Aorta (tissue), 5 donors: ENCODE measurements at places on chromosomes 7 and 10. TPM values are rescaled to one million over a fixed set of nuclear protein-coding genes. Genes with fewer than 3 reads are reported as not detected.

CLRN3 gene
- not detected for total RNA-seq

EPO gene
- total RNA-seq: not detected

IFIT2 gene
- total RNA-seq: 11.9 TPM

- no peak overlapping the region for H3K4me3 ChIP-seq
- no peaks in the 10 kb centered on the region for H3K4me1 ChIP-seq
Observed at GRCh38 chr10:91140995-91141549, 79.4 kb upstream of the PCGF5 start.

- DNase-seq: no peak
- no peaks in the 10 kb centered on the region for H3K4me1 ChIP-seq
- no peak overlapping the region for H3K4me3 ChIP-seq
- H3K36me3 ChIP-seq: no peaks in the 10 kb centered on the region
Observed at GRCh38 chr10:69768386-69768785, 33.3 kb upstream of the COL13A1 start.

DNA sequence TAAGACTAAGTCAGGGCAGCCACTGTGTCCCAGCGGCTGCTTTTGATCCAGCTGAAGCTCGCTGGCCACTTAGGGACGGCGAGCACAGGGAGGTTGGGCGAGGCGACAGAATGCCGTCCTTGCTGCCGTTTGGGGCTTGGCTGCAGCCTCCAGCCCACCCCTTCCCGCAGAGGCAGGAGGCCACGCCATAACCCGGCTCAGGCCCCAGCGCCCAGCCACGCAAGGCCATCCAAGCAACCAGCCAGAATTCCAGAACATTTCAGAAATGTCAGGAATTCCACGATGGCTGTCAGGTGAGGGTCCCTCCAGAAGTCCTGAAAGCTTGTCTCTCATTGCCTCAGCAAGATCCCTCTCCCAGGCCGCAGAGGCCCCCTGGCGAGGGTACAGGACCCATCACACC is 479.1 kb upstream of the FOXK1 start:
- H3K27ac ChIP-seq: no peak overlapping the region
- no peaks in the 10 kb centered on the region for H3K36me3 ChIP-seq
- no peak for DNase-seq
- H3K4me1 ChIP-seq: no peaks in the 10 kb centered on the region
- H3K4me3 ChIP-seq: no peak overlapping the region

- no peaks in the 10 kb centered on the region for H3K27me3 ChIP-seq
- no peaks in the 10 kb centered on the region for H3K4me1 ChIP-seq
- no peak overlapping the region for H3K4me3 ChIP-seq
- no peak for DNase-seq
- no peaks in the 10 kb centered on the region for H3K36me3 ChIP-seq
- H3K27ac ChIP-seq: no peak overlapping the region
Observed at GRCh38 chr7:38746438-38746837, 115.3 kb upstream of the AMPH start.

GRCh38 chr10:14564268-14564744 is 210.4 kb downstream of the FAM107B start:
- DNase-seq: no peak
- H3K27me3 ChIP-seq: no peaks in the 10 kb centered on the region
- H3K4me1 ChIP-seq: no peaks in the 10 kb centered on the region
- no peak overlapping the region for H3K4me3 ChIP-seq
- no peak overlapping the region for H3K27ac ChIP-seq

GRCh38 chr7:133217773-133218172 is 35.1 kb upstream of the EXOC4 start:
- no peaks in the 10 kb centered on the region for H3K4me1 ChIP-seq
- DNase-seq: no peak
- no peaks in the 10 kb centered on the region for H3K27me3 ChIP-seq
- no peak overlapping the region for H3K4me3 ChIP-seq
